Stimulated activated CD8-positive, alpha-beta memory T cell treated with anti-CD3 and anti-CD28 coated beads, Interleukin-7, amount 100 ng/mL, for 48 hours (primary cell): ENCODE measurements at places on chromosomes 1 and 21.

DNA sequence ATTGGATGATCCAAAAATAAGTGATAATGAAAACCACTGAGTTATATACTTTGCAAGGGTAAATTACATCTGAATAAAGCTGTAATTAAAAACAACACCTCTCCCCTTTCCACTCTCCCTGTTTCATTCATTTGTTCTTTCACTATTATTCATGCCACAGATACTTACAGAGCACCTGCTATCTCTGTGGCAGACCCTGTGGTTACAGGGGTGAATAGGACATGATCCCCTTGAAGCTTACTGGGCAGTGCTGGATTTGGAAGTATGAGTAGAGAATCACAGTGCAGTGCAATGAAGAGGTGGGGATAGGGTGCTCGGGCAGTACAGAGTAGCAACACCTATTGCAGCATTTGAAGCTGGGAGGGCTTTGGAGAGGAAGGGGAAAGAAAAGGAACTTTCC lies 21.7 kb downstream of the ARV1 start:
- no peak for DNase-seq

DNA sequence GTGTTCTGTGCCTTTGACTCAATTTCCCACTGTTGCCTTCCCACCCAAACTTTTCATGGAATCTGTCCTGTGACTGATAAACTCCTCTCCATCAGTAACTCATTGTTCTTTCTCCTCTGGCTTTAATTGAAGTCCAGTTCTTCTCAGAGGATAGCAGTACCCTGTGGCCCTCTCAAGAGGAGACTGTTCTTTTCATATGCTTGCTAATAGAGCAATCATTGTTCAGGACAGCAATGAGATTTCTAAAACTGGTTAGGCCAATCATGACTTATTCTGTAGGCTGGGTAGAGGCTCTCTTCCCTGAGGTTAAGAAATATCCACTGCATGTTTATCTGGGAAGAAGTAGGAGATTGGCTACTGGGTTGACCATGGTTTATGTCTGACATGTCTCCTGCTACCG lies 98.8 kb downstream of the CHD1L start:
- DNase-seq: no peak

GRCh38 chr1:20413136-20413775 lies 72.8 kb downstream of the CAMK2N1 start:
- no peak for DNase-seq

DNA sequence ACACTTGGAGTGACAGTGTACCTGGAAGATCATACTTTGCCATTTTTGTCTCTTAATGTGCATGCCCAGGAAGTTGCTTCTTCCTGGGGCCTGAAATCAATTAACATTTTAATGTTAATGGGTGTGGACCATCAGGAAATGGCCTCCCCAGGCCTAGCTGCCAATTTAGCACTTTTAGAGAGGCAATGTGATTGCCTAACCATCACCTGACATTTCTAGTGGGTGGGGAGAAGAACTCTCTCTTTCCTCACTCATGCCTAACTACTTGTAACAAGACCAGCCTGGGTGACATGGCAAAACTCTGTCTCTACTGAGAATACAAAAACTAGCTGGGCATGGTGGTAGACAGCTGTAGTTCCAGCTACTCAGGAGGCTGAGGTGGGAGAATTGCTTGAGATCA lies 549.0 kb upstream of the RGS18 start:
- no peak for DNase-seq

DNA sequence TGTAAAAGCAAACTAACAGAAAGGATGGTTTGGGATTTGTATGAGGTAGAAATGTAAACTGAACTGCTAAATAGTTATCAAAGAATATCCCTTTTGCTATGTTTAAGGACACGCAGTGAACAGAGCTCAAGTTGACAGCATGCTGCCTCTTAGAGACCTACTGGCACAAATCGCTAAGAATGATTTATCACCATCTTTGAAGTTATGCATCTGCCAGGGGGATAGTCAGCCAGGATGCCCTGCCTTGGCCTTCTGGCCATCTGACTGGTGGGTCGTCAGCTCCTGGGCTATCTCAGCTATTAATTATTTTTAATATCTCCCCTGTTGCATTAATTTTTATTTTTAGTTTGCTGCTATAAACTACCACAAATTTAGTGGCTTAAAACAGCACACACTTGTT lies 334.8 kb upstream of the KAZN start:
- no peak for DNase-seq

- DNase-seq: no peak
Measured at GRCh38 chr1:9313576-9313975, 20.9 kb downstream of the SPSB1 start.

DNA sequence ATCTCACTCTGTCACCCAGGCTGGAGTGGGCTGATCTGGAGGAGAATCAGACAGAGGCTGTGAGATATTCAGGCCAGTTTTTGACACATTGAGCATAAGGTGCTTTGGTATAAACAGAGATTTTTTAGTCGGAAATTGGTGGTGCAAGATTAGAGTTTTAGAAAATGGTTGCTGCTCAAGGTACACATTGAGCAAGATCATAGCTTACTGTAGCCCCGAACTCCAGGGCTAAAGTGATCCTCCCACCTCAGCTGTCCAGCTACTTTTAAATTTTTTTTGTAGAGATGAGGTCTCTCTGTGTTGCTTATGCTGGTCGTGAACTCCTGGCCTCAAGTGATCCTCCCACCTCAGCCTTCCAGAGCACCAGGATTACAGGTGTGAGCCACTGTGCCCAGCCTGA lies 43.9 kb upstream of the USP1 start:
- DNase-seq: no peak

DNA sequence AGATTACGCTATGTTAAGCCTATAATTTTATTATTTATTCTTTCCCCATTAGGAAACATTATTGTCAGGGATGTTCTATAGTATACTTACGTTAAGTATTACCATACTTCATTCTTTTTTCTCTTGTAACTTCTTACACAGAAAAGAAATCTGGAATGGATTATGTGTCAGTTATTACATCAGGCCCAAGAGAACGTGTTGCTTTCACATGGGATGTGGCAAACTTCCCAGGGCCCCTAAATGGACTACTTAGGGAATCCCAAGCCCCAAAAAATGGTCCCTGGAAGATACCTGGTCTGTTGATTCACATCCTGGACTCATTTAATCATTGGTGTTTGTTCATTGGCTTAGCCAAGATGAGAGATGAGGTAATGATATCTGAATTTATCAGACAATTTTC lies 249.8 kb downstream of the NRIP1 start:
- DNase-seq: no peak

- no peak for DNase-seq
Measured at GRCh38 chr1:245590726-245591125, 435.9 kb downstream of the KIF26B start.

DNA sequence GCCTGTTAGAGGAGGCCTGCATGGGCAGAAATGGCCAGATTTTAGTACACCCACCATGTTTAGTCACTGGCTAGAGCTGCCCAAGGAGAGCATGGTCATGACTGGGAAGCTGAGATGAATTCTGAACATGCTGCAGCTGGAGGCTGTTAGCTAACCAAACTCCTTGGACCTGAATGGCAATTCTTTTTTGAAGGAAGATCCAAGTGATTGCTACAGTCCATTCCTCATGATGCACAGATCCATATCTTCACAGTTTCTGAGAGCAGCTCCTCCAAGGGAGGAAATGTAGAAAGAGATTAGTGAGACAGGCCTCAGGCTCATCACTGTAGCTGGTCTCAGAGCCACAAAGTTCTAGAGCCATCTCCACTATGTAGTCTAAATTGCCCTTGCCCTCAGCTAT lies 11.1 kb downstream of the ZFYVE9 start:
- DNase-seq: no peak

DNA sequence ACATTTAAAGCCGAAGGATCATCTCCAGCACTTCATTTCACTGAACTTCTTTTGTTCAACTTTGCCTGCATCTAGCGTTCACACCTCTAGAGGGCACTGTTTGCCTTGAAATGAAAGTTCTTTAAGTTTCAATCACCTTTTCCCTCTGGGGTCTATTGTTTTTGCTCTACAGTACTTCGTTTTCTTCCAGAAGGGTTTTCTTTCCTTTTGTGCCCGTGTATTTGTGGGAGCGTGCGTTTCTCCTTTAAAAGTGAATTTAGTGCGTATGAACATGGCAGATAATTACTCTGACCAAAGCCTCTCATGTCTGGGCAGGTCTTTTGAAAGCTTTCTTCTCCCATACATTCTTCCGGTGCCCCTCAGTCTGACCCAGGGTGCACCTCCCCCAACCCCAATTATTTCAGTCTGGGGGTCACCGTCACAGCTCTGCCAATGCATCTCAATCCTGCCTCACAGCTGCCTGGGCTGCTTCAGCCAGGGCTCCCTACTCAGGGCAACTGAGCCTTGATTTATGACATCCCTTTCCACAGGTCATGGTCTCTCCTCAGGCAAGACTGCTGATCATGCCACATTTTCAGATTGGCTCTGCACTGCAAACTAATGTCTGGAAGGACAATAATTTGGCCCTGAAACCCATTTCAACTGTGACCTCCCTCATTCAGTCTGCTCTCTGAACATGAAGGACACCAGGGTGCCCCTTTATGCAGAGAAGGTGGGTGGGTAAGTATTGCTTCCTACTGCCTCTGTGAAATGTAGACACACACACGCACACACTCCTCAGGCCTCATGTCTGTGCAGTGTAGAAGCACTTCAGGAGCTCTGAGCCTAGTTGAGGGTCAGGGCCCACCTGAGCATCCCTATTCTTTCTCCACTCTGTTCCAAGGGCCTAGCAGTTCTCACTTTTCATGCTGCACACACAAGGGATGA lies 88.6 kb downstream of the NUF2 start:
- DNase-seq: no peak

- DNase-seq: no peak
Measured at GRCh38 chr1:47837866-47838561, 159.2 kb downstream of the TRABD2B start.

DNA sequence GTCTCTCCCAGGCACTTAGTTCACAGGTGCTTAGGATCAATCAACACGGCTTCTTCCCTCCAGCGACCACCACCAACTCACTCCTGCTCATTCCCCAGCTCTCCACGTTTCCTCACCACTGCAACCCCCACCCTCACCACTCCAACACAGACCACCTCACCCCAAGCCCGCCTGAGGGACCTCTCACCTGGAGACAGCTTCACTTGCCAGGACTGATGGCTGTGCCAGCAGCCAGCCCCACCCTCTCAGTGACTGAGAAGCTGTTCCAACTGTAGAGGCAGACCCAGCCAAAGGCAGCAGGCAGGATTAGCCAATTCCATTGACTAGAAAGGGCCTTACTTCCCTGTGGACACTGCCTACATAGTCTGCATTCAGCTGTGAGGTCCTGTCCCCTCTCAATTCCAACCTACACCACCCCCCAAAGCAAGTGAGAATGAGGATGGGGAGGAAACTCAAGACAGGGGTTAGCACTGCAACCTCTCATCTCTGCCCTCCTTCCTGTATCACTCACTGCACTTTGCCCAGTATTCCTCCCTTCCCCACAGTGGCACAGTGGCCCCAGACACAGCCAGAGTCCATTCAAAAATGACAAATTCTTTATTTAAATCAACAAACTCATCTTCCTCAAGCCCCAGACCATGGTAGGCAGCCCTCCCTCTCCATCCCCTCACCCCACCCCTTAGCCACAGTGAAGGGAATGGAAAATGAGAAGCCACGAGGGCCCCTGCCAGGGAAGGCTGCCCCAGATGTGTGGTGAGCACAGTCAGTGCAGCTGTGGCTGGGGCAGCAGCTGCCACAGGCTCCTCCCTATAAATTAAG lies 7.6 kb downstream of the TAGLN2 start:
- no peak for DNase-seq

DNA sequence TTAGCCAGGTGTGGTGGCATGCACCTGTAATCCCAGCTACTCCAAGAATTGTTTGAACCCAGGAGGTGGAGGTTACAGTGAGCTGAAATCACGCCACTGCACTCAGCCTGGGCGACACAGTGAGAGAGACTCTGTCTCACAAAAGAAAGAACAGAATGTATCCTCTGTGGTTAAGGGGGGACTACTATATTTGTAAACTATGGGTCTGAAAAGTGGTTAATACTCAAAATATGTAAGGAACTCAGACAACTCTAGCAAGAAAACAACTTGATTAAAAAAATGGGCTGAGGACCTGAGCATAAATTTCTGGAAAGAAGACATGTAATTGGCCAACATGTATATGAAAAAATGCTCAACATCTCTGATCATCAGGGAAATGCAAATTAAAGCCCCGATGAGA lies 11.2 kb downstream of the FNBP1L start:
- no peak for DNase-seq

DNA sequence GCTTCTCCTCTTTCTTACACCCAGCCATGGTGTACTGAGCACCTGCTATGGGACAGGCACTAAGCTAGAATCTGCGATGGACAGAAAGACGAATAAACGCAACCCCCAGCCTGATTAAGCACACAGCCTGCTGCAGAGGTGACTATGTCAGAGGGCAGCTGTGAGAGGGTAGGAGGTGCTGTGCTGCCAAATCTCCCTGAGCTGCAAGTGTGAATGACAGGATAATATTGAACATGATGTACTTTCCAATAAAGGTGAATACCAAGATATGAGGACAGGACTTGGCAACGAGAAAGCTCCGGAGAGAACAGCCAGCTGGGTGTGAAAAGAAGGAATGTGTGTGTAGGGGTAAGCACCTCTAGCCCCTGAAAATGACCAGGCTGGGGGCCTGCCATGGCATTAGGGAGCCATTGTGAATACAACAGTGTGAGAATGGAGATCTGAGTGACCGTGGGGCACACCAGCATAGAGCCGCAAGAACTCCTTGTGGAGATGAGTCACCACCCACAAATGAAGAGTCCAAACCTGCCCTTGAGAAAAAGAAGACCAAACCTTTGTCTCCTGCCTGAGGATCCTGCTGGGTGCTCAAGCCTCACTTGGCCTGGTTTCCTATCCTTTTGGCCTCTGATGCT lies 83.0 kb upstream of the ATF3 start:
- no peak for DNase-seq

GRCh38 chr21:39579734-39580332 lies 32.9 kb upstream of the B3GALT5 start:
- DNase-seq: no peak

DNA sequence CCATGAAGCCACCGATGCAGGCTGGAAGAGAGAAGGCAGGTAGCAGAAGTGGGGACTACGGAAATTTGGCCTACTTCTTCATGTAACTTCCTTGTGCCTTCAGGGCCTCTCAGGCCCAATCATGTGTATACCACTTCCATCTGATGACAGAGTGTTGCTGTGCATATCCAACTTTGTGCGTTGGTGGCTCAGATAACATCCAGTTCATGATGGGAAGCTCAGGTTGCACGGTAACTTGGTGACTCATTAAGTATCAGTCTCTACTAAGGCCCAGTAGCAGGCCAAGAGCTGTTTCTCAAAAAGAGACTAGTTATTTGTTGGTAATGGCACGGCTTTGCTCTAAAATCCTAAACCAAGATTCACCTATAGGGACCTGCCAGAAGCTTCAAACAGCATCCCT lies 117.6 kb downstream of the LTN1 start:
- DNase-seq: no peak

DNA sequence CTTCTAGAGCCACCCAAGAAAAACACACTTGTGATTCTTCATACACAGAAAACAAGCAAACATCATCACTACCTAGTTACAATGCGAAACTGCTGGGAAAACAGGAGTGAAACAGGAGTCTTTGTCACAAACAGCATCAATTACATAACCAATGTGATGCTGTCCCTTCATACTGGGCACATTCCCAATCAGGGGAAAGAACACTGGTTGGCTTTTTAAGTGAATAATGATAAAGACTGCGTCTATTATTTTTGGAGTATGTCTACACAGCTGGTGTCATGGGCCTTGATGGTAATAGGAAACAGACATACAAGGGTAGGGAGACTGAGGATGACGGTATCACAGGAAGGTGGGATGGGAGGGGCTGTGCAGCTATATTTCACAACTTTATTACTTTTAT lies 43.3 kb downstream of the SIPA1L2 start:
- no peak for DNase-seq

- DNase-seq: no peak
Measured at GRCh38 chr1:151401860-151402259, 2.5 kb downstream of the PSMB4 start.
